ENCODE measurements at places on chromosomes 3 and 15. TPM values are rescaled to one million over a fixed set of nuclear protein-coding genes. Genes with fewer than 3 reads are reported as not detected.
A peak's percentile ranks its signal among the peaks of the same experiment; 100 is the strongest.

CHRD gene
- not detected for total RNA-seq

DNA sequence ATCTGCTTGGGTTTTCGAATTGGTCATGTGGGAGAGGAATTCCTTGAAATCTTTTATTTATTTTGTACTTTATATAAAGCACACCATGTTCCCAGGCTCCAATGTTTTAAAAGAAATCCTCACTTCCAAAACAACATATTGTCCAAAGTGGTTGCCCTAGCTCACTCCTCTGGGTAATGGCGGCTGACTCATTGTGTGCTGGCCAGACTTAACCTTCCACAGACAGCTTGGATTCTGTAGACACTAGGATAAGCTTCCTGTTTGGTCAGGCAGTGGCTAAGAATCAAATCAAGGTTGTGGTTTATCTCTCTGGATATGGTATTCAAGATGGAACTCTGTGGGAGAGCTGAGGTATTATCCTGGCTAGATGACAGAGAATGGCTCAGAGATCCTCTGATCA, 55.8 kb upstream of the FAM98B start:
- H3K36me3 ChIP-seq: no peaks in the 10 kb centered on the region
- no peak for DNase-seq
- no peak overlapping the region for H3K4me3 ChIP-seq
- H3K27ac ChIP-seq: no peak overlapping the region
- peaks cover 40% of the 10 kb centered on the region for H3K27me3 ChIP-seq

GRCh38 chr15:97425596-97425995, 534.9 kb upstream of the ARRDC4 start:
- H3K4me3 ChIP-seq: no peak overlapping the region
- H3K27ac ChIP-seq: no peak overlapping the region
- H3K4me1 ChIP-seq: no peaks in the 10 kb centered on the region
- H3K27me3 ChIP-seq: no peaks in the 10 kb centered on the region
- no peak for DNase-seq
- no peaks in the 10 kb centered on the region for H3K36me3 ChIP-seq

DNA sequence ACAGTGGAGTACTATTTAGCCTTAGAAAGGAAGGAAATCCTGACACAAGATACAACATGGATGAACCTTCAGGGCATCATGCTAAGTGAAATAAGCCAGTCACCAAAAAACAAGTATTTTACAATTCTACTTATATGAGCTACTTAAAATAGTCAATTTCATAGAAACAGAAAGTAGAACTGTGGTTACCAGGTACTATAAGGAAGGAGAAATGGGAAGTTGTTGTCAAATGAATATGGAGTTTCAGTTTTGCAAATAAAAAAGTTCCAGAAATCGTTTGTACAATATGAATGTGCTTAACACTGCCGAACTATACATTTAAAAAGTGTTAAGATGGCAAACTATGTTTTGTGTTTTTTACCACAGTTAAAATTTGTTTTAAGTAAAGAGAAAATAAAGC, 26.8 kb downstream of the TRANK1 start:
- peak overlapping the region; percentile 47 for H3K4me3 ChIP-seq
- no peak for DNase-seq
- H3K27ac ChIP-seq: peak overlapping the region; percentile 78
- H3K27me3 ChIP-seq: no peaks in the 10 kb centered on the region

- no peak overlapping the region for H3K27ac ChIP-seq
- H3K36me3 ChIP-seq: no peaks in the 10 kb centered on the region
- no peaks in the 10 kb centered on the region for H3K4me1 ChIP-seq
- H3K4me3 ChIP-seq: no peak overlapping the region
- H3K27me3 ChIP-seq: peaks cover 16% of the 10 kb centered on the region
Measured at GRCh38 chr3:146575636-146576035, 29.5 kb downstream of the PLSCR5 start.

DNA sequence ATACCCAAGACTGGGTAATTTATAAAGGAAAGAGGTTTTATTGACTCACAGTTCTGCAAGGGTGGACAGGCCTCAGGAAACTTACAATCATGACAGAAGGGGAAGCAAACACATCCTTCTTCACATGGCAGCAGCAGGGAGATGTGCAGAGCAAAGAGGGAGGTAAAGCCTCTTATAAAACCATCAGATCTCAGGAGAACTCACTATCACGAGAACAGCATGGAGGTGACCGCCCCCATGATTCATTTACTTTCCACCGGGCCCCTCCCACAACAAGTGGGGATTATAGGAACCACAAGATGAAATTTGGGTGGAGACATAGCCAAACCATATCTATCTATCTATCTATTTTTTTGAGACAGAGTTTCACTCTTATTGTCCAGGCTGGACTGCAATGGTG, 5.4 kb downstream of the GDPGP1 start:
- H3K27me3 ChIP-seq: no peaks in the 10 kb centered on the region
- peaks cover 25% of the 10 kb centered on the region for H3K36me3 ChIP-seq
- H3K4me1 ChIP-seq: peaks cover 18% of the 10 kb centered on the region
- H3K27ac ChIP-seq: no peak overlapping the region
